Activated CD4-positive, alpha-beta T cell treated with anti-CD3 and anti-CD28 coated beads, Interleukin-2, amount 10 ng/mL, durations not matched to agents 7 days and 5 days (primary cell): ENCODE measurements at places on chromosomes 6 and 20. TPM values are rescaled to one million over a fixed set of nuclear protein-coding genes. Genes with fewer than 3 reads are reported as not detected.

DNA sequence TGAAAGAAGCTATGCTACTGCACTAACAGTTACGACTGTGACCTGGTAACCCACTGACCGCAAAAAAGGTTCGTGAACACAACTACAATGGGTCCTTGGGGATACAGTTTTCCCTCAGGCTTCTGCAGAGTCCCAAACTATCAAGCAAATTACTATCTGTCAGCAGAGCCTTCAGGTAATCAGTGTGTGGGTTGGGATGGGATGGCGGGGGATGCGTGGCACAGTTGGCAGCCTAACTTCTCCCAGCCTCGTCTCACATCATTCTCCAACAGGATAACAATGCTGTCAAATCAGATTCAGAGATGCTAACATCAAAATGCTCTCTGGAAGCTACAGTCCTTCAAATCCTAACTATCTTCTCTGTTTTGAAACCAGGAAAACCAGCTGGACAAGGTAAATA lies 102.3 kb downstream of the EPM2A start:
- DNase-seq, result no peak

GRCh38 chr6:146857980-146858347 lies 259.2 kb downstream of the ADGB start:
- DNase-seq, result no peak

GRCh38 chr20:56916345-56916622 lies 287.2 kb downstream of the TFAP2C start:
- DNase-seq, result no peak

DNA sequence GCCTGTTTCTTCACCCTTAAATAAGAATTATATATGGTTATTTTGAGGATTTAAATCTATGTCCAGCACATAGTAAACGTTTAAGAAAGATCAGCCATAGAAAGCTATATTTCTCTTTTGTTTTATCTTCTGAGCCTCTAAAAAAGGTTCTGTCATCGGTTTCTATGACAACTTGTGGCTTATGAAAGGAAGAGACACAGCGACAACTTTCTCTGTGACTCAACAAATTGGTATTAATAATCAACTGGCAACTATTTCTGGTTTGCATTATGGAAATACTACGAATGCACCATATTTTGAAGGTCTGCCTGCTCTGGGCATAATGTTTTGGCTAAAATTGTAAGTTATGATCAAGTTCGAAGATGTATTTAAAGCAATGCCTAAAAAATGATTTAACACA lies 751.0 kb downstream of the CD109 start:
- DNase-seq, result no peak

DNA sequence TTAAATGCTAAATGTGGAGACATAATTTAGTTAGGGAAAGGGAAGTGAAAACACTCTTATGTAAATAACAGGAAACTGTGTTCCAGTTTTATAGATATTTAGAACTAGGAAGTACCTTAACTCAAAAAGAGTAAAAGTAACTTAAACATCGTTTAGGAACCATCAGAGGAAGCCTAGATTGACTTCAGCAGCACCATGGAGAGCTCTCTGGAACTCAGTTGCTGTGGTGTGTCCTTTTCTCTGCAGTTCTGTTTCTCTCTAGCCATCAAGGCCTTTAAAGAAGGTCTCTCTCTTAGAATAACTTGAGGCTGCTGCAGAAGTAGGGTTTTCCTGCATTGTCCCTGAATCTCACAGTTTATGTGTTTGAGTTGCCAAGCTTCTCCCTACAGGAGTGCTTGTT lies 26.9 kb downstream of the CLVS2 start:
- DNase-seq, result no peak

GRCh38 chr6:90175627-90176538 lies 120.8 kb downstream of the BACH2 start:
- DNase-seq, result peak; percentile 38

DNA sequence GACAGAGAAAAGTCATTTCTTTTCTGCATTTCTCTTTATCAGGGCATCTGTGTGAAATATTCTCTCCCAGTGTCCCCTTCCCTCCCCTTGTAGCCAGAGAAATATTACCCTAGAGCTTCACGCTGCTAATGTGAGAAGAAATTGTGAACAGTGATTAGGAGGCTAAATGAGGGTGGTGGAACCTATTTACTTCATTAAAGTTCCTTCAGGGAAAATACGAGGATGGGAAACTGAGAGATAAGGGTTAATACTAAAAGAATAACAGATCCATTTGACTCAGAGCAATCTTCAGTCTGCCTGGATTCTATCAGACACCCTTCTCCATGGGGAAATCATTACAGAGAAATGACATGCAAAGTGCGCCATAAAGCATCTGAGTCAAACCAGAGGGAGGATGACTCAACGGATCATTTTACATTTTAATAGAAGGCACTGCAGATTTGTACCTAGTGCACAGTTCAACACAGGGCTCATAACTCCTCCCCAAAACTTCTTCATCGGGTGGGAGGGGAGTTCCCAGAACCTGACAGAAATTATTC lies 131.3 kb downstream of the GJA10 start:
- DNase-seq, result no peak

DNA sequence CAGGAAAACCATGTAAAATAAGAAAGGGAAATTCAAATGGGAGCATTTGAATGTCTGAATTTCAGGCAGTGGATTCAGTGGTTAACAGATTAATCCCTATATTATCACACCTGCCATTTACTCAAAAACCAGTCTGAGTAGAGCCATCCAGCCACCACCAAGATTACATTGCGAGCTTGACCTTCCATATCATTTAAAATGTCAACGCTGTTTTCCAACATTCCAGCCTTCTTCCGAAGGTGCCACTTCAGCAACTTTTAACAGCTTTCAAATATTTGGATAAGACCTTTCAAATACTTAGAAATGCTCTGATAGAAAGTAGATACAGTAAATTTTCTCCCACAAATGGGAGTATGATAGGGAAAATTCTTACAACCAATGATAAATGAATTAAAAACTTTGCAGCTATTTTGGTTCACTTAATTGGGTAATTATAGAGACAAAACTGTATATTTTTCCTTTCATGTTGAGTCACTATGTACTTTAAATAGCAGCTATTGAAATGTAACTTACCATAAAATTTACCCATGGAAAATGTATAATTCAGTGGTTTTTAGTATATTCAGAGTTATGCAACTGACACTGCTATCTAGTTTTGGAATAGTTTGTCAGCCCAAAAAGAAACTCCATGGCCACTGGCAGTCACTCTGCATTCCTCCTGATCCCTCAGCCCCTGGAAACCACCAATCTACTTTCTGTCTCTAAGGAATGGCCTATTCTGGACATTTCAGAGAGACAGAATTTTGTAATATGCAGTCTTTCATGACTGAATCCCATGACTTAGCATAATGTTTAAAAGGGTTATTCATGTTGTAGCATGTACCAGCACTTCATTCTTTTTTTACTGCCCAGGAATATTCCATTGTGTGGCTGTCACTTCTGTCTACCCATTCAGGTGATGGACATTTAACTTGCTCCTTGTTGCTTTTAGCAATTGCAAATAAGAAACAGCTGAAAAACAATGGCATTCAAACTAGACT lies 21.5 kb downstream of the EZR start:
- DNase-seq, result no peak

GRCh38 chr6:113873043-113873667 lies 16.0 kb downstream of the MARCKS start:
- peak; percentile 21 for DNase-seq

DNA sequence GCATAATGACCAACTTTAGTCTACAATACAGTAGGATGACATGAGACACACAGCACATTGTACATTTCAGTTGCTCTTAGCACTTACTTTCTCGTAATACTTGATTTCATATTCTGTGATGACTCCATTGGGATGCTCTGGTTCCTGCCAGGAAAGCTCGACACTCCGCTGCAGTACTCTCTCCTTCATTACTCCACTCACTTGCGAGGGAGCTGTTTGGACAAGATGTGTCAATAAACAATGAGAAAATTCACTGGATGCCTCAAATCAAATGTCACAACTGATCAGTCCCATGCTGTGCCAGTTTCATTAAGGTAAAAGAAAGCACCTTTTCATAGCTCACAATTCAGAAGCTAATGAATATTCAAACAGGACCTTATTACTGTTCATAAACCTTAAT lies 147.1 kb downstream of the EPHA7 start:
- no peak for DNase-seq

GRCh38 chr6:33547499-33547898 lies 32.6 kb downstream of the BAK1 start:
- no peak for DNase-seq

GRCh38 chr6:158457616-158458278 lies 102.1 kb upstream of the TMEM181 start:
- no peak for DNase-seq

GRCh38 chr20:48845721-48846306 lies 18.0 kb upstream of the PREX1 start:
- no peak for DNase-seq

- no peak for DNase-seq
Measured at GRCh38 chr20:6473197-6473596, 294.3 kb upstream of the BMP2 start.

DNA sequence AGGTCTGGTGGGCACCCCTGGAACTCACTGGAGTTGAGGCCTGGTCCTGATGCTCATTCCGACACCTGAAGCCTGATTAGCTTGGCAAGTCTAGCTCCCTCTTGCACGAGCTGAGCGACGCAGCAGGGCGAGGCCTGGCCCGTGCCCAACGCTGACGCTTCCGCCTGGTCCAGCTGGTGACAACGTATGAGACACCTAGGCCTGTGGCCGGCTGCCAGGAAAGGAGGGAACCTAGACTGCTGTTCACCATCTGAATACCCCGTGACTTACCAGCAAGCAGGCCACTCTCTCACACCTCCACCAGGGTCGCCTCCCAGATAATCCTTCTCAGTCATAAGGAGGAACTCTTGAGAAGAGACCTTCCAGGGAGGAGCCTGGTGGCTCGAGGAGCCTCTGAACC lies 24.5 kb downstream of the YTHDF1 start:
- no peak for DNase-seq

GRCh38 chr6:36920546-36920945 lies 34.0 kb upstream of the PI16 start:
- DNase-seq, result no peak

DNA sequence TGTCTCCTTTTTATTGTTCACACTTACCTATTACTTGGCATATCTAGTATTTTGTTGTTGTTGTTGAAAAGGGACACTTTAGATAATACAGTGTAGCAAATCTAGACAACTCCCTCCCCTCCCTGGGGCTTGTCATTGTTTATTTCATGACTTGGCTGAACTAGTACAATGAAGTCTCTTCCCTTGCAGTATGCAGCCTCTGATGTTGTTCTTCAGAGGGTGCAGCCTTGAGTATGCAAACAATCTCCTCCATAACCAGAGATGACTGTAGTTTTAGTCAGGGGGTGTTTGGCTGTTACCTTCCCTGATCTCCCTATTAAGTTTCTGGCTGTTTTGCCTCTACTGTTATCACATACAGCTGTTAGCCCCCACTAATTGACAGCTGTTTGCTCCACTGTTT lies 315.4 kb upstream of the RUNX2 start:
- no peak for DNase-seq

DNA sequence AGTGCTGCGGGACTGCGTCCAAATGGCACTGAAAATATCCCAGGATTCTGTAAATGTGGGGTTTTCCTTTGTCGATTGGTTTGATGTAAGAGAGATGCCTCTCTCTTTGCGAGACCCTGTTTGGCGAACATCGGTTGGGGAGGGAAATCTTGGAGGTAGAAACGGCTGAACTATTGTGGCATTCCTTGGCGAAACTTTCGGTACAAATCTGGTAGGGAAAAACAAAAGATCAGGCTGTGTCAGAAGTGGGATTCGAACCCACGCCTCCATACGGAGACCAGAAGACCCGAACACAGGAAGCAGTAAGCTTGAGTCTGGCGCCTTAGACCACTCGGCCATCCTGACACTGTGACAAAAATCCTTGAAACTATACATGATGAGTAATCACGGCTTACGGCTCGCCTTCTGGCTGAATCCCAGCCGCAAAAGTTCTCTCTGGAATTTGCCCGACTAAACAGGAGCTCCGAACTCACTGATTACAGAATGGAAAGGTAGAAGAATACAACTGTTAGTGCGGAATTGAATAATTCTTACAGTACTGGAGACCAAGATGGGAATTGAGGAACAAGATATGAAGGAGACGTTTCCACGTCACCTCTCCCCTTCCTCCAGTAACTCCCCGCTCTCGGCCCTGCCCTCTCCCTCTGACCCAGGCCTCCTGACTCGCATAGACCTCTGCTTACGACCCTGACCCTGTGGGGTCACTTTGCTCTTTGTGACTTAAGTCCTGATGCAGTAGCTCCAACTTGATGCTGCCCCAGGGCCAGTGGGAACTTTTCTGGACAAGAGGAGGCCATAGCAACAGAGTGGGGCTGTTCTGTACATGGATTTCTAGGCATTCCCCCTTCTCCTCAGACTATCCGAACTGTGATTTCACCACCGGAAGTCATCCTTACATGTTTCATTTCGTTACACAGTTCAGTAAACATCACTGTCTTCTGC lies 132.8 kb upstream of the ZNF184 start:
- no peak for DNase-seq

- no peak for DNase-seq
Measured at GRCh38 chr20:34628026-34628425, 48.9 kb downstream of the PIGU start.

DNA sequence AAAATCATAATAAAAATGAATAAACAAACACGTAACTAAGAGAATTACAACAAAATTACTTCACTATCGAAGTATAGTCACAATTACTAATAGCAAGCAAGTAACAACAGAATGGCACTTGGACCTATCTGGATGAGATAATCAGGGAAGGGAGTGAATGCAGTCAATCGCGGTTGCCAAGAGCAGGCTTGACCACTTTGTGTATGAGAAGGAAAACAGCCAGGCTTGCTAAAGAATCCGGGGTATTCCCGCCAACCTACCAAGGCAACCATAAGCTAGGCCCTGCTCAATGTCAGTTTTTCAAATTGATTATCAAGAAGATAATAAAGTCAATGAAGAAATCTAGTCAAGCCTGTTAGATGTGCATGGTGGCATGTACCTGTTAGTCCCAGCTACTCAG lies 39.7 kb downstream of the PXDC1 start:
- no peak for DNase-seq

- DNase-seq, result no peak
Measured at GRCh38 chr20:54267483-54268003, 59.7 kb downstream of the PFDN4 start.

- no peak for DNase-seq
Measured at GRCh38 chr6:20678831-20679352, 144.6 kb downstream of the CDKAL1 start.

GRCh38 chr20:56629464-56630085 lies 469 bp downstream of the TFAP2C start:
- DNase-seq, result no peak

DNA sequence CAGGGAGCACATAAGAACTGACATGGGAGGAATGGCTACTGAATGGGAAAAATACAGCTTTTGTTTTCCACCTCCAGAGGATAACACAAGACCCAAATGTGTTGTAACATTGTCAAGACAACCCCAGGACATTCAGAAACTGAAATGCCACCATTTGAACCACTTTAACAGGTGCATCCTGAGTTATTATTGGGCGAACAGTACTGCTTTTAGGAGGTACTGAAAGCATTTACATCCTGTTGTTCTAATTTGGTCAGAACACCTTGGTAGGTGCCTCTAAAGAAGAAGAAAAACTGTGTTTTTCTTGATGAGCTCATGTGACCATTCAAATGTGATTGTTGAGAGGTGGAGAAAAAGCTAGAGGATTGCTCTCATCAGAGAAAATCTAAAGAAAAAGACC lies 6.4 kb upstream of the TXNDC5 start:
- no peak for DNase-seq

Gene HSPA1A
- 89.8 TPM for total RNA-seq

Gene FAM83C
- not detected for total RNA-seq

Gene LTA
- total RNA-seq, result 27.0 TPM

Gene SEMG1
- total RNA-seq, result not detected

Gene JPH2
- total RNA-seq, result not detected

Gene SLCO4A1
- 54.2 TPM for total RNA-seq

Gene BPI
- not detected for total RNA-seq

Gene SNAP91
- not detected for total RNA-seq
